ENCODE measurements at places on chromosomes 6 and 20. TPM values are rescaled to one million over a fixed set of nuclear protein-coding genes. Genes with fewer than 3 reads are reported as not detected.

The FOXQ1 gene
- total RNA-seq = 57.0 TPM

The ACTL10 gene
- 1.0 TPM for total RNA-seq

The EIF6 gene
- 255 TPM for total RNA-seq

The CST5 gene
- total RNA-seq = 0.93 TPM

The RPRD1B gene
- 60.1 TPM for total RNA-seq

The OPRL1 gene
- total RNA-seq = 2.7 TPM

- DNase-seq = no peak
Measured at GRCh38 chr6:132395015-132395597, 6.2 kb downstream of the MOXD1 start.

- DNase-seq = no peak
Measured at GRCh38 chr6:128979071-128979470, 96.1 kb downstream of the LAMA2 start.

GRCh38 chr20:47205577-47206123, 150.8 kb downstream of the ZMYND8 start:
- peak; percentile 67 for DNase-seq

DNA sequence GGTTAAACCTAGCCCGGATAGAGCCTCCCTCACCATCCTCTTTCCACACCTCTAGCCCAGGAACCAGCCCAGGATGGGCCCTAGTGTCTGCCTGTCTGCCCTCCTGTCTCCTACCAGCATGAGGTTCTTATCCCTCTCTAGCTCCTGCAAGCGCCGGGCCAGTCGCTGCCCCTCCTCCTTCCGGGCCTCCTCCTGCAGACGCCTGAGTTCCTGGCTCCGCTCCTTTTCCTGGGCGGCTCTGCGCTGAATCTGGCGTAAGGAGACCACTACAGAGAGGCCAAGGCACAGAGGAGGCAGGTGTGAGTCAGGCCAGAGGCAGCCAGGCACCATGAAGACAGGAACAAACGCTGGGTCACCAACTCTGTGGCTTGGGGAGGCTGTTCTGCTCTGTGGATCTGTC, 4.3 kb upstream of the PSORS1C2 start:
- DNase-seq = no peak

DNA sequence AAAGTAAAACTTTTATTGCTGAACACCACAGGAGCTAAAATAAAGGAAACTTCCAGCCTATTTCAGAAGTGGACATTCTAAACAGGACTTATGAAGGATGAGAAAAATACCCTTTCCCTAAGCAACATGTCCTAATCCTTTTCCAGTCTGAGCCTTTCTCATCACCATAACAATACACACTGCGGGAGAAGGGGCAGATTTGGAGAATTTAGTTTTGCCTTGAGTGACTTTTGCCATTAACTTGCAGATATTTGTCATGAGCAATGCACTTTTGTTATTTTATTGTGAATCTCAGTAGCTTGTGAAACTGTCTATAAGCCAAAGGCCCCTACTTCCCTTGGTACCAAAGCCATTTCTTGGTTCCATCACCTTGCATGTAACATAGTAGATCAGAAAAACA, 53.0 kb upstream of the OLIG3 start:
- DNase-seq = no peak

GRCh38 chr6:166786704-166787293, 159.7 kb upstream of the RPS6KA2 start:
- DNase-seq = peak; percentile 42

- DNase-seq = no peak
Measured at GRCh38 chr20:47316776-47317126, 39.7 kb downstream of the ZMYND8 start.

- no peak for DNase-seq
Measured at GRCh38 chr6:28117386-28118050, 6.9 kb upstream of the ZSCAN16 start.

GRCh38 chr6:54493138-54493537, 184.9 kb downstream of the TINAG start:
- DNase-seq = peak; percentile 8

GRCh38 chr6:137121401-137121997, 51.9 kb downstream of the IL22RA2 start:
- no peak for DNase-seq

- no peak for DNase-seq
Measured at GRCh38 chr20:35878113-35878625, 76.1 kb downstream of the SCAND1 start.

GRCh38 chr6:139577124-139577762, 202.8 kb upstream of the CITED2 start:
- no peak for DNase-seq
